ENCODE measurements at places on chromosomes 7 and 10.
A peak's percentile ranks its signal among the peaks of the same experiment; 100 is the strongest.

DNA sequence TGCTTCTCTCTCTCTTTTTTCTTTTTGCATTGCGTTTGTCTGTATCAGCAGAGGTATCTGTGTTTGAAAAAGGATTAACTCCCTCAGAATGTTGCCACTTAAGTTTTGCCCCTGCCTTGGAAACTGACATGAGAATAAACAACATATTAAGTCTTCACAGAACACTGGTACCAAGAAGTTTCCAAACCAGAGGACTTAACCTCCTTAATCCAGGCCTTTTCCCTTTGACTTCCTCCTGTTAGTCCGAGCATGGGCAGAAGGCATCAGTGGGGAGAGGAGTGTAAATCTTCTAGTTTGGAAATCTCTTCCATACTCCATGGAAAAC is 681.4 kb downstream of the LRMDA start:
- no peak for DNase-seq

DNA sequence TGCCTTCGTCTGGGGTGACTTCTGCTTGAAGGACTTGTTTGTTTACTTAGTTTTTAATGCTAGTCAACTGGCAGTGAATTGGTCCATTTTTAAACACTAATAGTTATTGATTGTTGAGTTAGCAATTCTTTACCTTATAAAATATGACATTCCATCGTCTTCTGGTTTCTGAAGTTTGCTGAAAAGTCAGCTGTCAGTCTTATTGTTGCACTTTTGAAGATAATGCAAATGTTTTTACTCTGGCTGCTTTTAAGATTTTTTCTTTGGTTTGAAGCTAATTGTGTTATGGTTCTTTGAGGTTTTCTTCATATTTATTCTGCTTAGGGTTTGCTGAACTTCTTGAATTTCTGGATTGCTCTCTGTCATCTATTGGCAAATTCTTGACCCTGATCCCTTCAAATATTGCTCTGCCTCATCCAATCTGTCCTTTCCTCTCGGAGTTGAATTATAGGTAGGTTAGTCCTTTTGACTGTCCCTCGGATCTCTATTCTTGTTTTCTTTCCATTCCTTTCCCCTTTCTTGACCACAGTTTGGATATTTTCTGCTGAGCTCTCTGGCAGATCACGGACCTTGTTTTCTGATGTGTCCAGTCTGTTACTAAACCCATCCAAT is 24.2 kb downstream of the MGMT start:
- DNase-seq, result peak; percentile 44

DNA sequence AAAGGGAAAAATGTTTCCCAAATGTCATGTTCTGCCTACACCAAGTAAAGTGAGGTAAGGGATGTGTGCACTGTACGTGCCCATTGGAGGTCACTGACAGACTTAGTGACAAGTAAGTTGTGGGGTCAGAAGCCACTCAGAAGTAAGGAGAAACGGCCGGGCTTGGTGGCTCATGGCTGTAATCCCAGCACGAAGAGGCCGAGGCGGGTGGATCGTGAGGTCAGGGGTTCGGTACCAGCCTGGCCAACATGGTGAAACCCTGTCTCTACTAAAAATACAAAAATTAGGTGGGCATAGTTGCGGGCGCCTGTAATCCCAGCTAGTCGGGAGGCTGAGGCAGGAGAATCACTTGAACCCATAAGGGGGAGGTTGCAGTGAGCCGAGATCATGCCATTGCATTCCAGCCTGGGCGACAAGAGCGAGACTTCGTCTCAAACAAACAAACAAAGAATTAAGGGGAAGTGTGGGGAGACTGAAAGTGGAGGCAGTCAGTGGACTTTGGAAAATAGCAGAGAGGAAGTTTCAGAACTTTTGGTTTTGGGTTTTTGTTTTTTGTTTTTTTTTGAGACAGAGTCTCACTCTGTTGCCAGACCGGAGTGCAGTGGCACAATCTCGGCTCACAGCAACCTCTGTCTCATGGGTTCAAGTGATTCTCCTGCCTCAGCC is 114.8 kb downstream of the WDFY4 start:
- DNase-seq, result no peak

DNA sequence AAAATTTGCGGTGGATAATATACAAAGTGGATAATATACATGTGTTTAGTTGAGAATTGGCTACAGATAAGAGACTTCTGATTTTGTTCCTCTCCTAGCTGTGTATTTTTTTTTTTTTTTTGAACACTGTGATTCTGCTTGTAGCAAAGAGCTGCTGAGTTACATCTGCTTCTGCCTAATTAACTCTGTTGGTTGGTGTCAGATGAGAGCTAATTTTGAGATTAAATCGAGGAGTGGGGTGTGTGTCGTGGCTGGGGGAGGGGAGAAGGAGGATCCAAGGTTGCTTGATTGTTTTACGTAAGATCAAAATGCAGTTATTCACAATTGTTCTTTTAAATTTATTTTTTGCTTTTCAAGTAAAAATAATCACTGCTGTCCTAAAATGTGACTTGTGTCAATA is 11.3 kb downstream of the KAT6B start:
- DNase-seq, result no peak

DNA sequence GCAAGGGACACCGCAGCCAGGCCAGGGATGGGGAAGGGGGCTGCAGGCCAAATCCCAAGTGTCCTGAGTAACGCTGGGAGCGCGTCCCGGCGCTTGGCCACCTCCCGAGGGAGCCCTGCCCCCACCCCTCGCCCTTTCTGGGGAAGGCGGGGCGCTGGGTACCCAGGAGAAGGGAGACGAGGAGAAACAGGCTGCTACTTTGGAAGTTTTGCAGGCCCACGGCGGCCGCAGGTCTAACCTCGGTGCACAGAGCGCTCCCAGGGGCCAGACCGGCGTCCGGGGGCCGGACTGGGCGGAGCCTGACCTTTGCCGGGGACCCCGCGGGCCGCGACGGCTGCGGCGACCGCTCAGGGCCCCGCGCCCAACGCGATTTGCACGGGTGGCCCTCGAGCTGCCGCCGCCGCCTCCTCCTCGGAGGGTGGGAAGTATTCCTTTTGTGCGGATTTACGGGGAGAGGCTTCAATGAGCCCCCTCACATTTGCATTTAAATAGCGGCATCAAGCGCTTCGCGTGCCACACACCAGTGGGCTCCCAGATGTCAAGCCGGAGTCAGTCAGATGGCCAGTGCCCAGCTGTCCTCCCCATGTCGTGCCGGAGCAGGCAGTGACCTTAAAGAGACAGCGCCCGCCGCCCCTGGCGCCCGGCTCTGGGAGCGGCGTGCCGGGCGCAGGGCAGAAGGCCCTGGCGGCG is 3.0 kb upstream of the EBF3 start:
- no peak for DNase-seq

DNA sequence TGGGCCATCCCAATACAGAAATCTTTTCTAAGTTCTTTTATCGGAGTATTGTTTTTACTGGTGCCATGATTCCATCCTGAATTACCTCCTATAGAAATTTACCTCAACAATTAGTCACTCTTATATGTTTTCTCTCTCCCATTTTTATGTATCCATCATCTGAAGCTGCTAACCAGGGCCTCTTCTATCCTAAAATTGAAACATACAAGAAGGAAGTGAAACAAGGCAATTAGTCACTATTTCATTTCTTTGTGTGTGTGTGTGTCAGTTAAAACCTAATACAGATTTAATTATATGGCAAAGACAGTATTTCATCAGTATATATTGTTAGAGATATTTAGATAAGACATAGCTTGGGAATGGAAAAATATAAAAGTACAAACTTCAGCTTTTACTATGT is 148.4 kb upstream of the AHR start:
- no peak for DNase-seq

GRCh38 chr10:121899727-121900126 is 28.1 kb downstream of the ATE1 start:
- DNase-seq, result no peak

DNA sequence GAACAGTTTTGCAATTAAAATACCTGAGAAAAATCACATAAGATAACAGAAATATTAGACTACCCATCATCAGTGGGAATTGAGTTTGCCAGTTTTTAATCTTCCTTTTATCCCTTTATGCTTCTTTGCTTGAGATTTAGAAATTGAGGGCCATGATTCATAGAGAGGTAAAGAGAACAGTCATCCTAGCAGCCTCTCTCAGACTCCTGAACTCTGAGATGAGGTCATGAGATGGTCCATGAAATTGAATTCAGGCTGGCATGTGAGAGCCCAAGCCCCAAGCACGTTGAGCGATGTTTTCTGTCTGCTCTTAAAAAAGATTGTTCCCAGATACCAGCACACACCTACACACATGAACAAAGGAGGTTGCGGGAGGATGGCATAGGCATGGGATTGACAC is 91.1 kb downstream of the CREB5 start:
- DNase-seq, result no peak

DNA sequence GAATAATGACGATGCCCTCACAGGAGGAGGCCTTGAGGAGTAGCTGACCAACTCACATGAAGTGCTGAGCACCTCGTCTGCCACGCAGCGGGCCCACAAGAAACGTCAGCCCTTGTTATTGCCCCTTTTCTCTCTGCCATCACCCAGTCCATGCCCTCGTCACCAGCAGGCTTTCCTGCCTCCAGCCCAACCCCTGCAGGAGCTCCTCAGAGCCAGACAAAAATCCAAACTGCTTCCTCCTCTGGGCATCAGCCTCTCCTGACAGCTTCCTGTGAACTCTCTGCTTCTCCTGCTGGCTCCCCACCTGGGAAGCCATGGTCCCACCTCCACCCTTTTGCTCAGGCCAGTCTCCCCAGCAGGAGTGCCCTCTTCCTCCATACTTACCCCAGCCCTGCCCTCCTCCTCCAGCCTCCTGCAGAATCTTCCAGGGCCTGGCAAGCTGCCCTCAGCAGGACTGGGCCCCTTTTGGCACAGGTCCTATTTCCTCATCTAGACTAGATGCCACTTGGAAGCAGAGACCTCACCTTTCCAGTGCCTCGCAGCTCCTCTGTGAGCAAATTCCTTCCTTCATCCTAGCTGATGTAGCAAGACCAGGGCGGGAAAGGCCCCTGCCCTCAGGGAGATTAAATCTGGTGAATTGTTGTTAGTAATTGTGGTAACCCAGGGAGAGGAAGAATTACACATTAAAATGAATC is 115.1 kb downstream of the C10orf105 start:
- peak; percentile 49 for DNase-seq

DNA sequence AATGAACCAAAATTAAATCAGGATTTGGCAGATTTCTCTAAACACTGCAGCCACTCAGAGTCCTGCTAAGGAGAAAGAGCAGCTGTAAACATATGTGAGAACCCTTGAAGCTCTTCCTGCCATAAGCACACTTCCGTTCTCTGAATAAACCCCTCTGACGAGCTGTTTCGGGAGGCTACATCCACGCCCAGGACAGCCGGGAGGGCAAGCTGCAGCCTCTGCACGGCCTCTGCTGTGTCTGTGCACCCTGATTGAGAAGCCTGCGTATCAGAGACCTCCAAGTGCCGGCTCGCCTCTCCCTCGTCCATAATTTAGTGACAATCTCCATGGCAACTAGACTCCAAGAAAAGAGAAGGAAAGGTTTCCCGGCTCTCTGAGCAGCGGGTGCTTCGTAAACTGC is 114.4 kb downstream of the PTPRN2 start:
- DNase-seq, result no peak

- DNase-seq, result peak; percentile 70
These were observed 536.5 kb downstream of the TNS3 start for GRCh38 chr7:47045207-47046051.
